ENCODE measurements at places on chromosomes 7 and 10.

GRCh38 chr7:117019786-117020590 lies 66.7 kb downstream of the ST7 start:
- DNase-seq: peak; percentile 74

GRCh38 chr10:58791137-58791536 lies 278.5 kb downstream of the BICC1 start:
- no peak for DNase-seq

DNA sequence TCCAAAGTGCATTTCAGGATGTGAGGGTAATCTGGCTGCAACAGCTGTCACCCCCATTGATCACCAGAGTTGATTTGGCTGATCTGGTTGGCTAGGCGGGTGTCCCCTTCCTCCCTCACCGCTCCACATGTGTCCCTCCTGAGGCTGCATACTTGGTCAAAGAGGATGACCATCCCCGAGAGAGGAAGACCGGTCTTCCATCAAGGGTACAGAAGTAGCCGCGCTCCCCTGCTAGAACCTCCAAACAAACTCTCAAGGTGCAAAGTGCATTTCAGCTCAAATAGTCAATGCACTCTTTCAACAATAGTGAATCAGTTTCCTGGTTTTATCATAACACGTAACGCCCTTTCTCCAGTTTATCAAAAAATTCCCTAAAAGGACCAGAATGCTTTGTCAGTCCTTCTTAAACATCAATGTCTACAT lies 44.6 kb downstream of the CARD11 start:
- no peak for DNase-seq

DNA sequence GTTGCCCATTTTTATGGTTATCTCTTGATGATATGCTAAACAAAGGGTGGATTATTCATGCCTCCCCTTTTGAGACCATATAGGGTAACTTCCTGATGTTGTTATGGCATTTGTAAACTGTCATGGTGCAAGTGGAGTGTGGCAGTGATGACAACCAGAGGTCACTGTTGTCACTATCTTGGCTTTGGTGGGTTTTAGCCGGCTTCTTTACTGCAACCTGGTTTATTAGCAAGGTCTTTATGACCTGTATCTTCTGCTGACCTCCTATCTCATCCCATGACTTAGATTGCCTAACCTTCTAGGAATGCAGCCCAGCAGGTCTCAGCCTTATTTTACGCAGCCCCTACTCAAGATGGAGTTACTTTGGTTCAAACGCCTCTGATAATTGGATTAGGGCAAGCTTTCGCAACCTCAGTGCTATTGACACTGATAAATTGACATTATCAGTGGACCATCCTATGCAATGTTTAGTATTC lies 36.9 kb downstream of the BAG3 start:
- DNase-seq: peak; percentile 98

- no peak for DNase-seq
Observed at GRCh38 chr7:134809616-134810015, 30.2 kb downstream of the CALD1 start.

DNA sequence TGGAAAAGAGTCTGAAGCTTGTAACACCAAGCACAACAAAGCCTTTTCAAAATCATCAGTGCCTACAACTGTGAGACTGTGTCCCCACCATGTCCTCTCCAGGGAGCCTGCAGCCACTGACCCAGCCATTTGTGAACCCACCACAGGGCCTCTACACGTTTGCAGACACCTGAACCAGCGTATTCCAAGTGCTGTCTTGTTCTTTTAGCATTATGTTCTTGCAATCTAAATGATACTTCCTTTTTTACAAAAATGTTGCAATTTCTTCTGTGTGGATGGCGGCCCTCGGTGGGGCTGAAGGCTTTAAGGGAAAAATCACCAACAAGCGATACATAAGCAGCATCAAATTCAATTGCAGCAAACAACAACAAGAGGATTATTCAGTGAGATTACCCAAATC lies 403.2 kb upstream of the MGMT start:
- DNase-seq: no peak

DNA sequence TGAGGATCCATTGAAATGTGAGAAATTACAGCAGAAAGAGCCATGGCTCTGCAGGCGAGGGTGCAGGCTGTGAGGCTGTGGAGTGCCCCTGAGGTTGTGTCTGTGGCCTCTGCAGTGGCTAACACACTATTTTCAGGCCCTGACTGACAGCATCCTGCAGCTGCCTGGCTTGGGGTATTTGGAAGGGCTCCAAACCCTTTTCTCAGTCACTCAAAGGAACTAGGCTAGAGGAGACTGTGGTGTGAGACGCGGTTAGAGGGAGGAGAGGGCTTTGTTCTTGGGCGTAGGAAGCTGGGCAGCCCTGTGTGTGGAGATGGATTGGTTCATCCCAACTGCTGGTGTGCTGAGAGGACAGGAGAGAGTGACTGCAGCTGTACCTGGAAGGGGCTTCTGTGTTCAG lies 134.9 kb downstream of the RAMP3 start:
- DNase-seq: no peak

- no peak for DNase-seq
Observed at GRCh38 chr7:88396948-88397322, 90.2 kb upstream of the STEAP4 start.

DNA sequence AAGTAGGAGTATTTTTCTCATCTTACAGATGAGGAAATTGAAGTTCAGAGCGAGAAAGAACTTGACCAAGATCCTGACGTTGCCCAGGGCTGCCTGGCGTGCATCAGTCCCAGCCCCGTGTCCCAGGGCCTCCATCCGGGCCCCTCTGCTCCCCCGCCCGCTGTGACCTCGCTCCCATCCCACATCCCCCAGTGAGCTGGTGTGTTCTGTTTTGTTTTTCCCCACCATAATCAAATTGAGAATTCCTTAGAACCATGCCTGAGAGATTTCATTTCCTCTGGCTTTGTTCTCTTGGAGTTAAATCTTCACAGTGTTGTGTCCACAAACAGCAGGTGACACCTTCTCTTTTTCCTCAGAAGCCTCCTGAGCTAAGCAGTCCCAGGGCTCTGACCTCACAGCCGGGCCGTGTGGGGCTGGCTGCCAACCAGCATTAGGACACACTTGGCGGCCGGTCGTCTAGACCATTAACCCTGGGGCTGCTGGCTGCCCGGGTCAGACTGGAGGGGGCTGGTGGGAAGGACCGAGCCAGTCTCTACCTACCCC lies 44.3 kb downstream of the PFKP start:
- DNase-seq: no peak

GRCh38 chr10:102660888-102661657 lies 16.8 kb downstream of the TRIM8 start:
- DNase-seq: no peak

DNA sequence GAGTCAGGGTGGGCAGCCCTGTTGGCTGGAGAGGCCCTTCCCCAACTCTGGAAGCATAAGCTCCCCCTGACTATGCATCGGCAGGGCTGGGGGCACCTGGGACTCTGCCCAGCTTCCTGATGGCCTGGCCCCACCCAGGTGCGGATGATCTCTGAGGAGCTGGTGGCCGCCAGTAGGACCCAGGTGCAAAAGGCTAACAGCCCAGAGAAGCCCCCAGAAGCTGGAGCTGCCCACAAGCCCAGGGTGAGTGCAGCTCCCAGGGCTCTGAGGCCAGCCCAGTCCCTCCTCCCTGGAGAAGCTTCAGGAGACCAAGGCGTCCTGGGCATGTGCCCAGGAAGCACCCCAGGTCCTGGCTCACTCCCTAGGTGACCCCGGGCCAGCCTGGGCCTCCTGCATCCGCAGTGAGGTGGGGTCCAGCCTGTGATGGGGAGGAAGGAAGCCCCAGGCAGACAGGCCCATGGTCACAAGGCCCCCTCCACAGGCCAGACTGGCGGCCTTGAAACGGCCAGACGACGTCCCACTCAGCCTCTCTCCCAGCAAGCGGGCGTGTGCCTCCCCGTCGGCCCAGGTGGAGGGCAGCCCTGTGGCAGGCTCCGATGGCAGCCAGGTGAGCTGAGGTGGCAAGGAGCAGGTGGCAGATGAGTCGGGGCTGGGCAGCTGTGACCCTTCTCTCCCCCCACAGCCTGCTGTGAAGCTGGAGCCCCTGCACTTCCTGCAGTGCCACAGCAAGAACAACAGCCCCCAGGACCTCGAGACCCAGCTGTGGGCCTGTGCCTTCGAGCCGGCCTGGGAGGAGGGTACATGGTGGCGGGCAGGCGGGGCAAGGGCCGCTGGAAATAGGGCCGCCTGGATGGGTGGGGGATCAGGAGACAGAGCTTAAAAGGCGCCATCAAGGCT lies 3.0 kb downstream of the LRWD1 start:
- no peak for DNase-seq

- DNase-seq: no peak
Observed at GRCh38 chr7:30644286-30644955, 37.8 kb downstream of the CRHR2 start.

DNA sequence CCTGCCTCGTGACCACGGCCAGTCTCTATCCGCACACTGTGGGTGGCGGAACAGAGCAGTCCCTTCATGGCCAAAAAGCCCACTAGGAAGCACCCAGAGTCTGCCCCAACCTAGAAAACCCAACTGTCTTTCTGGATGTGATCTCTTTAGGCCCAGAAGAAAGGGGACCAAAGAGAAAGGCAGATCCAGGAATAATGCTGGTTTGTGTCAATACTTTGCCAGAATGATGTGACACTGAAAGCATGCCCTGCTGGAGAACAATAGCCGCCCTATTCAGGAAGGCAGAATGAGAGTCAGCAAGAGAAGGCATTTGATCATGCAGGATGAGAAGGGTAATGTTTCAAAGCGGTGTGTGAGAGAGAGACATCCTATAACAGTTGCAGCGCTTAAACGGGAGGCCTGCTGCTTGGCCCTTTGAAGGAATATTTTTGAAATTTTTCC lies 274.7 kb downstream of the USP6NL start:
- peak; percentile 65 for DNase-seq
